Inflammatory macrophage treated with lipopolysaccharide for 4 hours (primary cell): ENCODE measurements at places on chromosomes 2 and 18.

- DNase-seq, result no peak
These were observed 1.4 kb upstream of the TMEM178A start for GRCh38 chr2:39664232-39664887.

GRCh38 chr2:153543635-153544071 is 65.1 kb upstream of the RPRM start:
- DNase-seq, result no peak

- DNase-seq, result no peak
These were observed 392.4 kb downstream of the TNS1 start for GRCh38 chr2:217610401-217610814.

GRCh38 chr2:216109962-216110614 is 940 bp downstream of the XRCC5 start:
- DNase-seq, result peak; percentile 58

DNA sequence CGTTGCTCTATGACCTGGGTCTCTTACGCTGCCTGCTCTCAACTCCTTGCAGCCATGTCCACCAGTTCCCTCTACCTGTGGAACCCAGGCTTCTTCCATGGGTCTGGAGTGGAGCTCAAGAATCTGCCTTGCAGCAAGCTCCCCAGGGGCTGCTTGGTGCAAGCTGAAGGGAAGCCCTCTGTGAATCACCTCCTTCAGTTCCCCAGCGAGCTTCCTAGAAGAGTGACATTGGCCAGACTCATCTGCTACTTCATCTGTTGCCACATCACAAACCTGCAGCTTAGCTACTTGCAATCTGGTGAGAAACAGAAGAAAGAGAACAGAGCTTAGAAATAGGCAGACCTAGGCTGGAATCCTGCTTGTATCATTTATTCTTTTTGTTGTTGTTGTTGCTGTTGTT is 9.8 kb upstream of the EFR3B start:
- DNase-seq, result peak; percentile 82

DNA sequence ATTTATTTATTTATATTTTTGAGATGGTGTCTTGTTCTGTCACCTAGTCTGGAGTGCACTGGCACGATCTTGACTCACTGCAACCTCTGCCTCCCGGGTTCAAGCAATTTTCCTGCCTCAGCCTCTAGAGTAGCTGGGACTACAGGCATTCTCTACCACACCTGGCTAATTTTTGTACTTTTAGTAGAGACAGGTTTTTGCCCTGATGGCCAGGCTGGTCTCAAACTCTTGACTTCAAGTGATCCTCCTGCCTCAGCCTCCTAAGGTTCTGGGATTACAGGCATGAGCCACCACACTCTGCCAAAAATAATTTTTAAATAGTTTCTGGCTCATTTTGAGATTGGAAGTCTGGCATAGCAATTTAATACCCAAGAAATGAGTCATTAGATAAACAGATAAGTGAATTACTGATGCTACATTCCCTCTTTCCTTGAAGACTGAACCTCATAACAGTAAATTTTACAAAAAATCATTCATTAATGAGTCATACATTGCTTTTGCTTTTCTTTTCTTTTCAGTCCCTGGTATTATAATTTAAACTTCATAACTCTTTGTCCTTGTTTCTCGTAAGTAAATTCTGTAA is 881.6 kb upstream of the PIK3C3 start:
- no peak for DNase-seq

GRCh38 chr2:235037604-235038166 is 85.9 kb downstream of the SH3BP4 start:
- DNase-seq, result no peak

DNA sequence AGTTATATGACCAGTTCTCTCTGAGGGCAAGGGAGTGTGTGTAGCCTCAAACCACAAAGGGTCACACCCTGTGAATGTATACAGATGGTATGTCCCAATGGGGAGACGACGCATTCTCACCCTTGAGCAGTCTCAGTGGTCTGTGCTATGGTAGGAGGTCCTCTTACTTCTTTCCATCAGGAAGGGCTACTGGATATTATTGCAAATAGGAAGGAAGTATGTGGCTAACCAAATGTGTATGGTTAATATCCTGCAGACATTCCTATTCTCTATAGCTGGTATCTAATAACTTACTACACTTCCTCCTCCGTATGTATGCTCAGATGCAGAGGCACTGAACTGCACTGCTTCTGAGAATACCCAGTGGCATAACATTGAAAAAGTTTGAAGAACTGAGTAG is 306.7 kb upstream of the CCDC68 start:
- DNase-seq, result peak; percentile 42

DNA sequence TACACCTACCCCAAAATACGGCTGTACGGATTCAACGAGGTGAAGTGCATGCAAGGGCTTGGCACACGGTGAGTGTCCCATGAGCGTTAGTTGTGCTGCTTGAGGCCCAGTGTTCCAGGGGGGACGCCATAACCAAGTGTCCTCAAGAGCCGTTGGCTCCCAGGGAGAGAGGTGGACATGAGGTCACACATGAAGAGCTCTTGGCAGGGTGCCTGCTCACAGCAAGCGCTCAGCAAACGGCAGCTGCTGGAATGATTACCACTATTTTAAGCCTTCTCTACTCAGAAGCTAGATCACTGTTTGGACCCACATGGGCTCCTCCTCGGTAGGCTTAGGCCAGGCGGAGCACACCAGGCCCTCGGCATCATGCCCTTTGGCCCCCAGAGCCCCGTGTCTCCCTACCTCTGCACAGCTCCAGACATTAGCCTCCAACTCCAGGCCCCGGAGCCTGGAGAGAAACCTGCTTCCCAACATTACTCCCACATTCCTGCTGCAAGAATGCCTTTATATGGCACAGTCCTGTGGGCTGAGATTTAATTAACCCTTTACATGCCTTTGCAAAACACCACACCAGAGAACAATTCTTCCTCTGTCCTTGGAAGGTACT is 68.4 kb upstream of the PPP1CB start:
- no peak for DNase-seq

GRCh38 chr18:36539674-36540231 is 242.2 kb downstream of the FHOD3 start:
- no peak for DNase-seq

GRCh38 chr2:40439473-40439872 is 12.4 kb downstream of the SLC8A1 start:
- no peak for DNase-seq

- peak; percentile 39 for DNase-seq
These were observed 9.8 kb upstream of the RAB17 start for GRCh38 chr2:237600205-237600846.

GRCh38 chr2:162199913-162200312 is 43.3 kb downstream of the FAP start:
- DNase-seq, result no peak

DNA sequence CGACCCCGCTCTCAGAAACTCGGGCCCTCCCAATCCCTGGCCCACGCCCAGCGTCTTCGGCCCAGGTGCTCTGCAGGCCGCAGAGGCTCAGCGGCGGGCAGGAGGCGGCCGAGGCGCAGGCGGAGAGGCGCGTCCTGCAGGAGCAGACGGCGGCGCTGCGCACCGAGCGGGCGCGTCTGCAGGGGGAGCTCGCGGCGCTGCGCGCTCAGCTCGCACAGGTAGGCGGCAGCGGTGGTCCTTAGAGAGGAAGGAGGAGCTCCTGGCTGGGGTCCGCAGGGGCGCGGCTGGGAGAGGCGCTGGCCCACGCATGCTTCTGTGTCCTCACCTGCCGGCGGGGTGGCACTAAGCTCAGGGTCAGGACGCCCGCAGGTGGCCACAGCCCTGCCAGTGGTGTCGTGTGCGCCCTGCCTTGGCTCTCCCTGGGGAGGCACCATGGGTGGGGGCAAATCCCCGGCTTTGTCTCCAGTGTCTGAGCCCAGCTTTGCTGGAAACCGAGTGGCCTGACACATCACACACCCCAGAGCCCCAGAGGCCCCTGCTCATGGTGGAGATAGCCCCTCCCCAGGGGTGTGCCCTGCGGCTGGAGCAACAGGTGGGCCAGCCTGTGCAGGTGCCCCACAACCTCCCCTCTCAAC is 14.9 kb upstream of the SNED1 start:
- DNase-seq, result peak; percentile 8

GRCh38 chr2:186889101-186889879 is 40.3 kb upstream of the ZSWIM2 start:
- DNase-seq, result no peak

GRCh38 chr2:72001937-72002690 is 145.5 kb downstream of the CYP26B1 start:
- DNase-seq, result no peak

- no peak for DNase-seq
These were observed 1374.9 kb upstream of the CRIM1 start for GRCh38 chr2:34980689-34981088.

- peak; percentile 57 for DNase-seq
These were observed 43.3 kb upstream of the SERPINB2 start for GRCh38 chr18:63844254-63844653.

DNA sequence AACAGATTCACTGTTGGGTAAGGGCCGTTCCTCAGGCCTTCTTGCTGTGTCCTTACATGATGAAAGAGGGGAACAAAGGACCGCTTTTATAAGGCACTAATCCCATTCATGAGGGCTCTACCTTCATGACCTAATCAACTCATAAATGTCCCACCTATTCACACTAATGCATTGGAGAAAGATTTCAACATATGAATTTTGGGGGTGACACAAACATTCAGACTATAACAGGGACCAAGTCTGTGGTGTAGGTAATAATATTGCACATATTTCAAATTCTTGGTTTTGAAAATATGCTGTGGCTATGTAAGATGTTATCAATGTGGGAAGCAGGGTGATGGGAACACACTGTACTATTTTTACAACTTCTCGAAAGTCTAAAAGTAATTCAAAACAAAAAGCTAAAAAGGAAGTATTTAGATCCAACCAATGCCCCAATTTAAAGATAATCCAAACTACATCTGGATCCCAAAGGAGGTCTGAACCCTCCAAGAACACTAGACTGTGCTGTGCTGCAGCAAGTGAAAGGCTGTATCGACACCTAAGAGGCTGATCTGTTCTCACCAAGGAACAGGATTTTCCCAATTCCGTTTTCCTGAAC is 82.4 kb upstream of the TGIF1 start:
- DNase-seq, result no peak

GRCh38 chr2:183029219-183029618 is 9.0 kb downstream of the NCKAP1 start:
- no peak for DNase-seq

DNA sequence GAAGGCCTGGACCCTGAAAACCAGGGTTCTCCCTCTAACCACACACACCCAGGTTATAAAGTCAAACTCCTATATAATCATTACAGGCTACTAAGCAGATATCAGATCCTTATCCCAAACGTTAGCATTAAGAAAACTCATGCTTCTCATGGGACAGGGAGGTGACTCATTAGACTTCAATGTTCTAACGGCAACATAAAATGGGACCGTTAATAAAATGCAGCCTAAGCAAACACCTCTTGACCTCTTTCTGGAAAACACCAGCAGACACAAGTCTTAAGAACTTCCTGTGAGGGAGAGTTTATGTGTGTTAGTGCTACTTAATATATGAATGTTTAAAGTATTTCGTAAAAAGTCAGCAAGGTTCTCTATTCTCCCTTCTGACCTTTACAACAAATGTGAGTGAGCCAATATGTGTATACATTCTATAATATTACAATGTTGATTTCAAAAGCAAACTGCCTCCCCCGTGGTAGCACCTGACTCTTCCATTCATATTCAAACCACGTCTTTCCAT is 31.7 kb downstream of the LPIN2 start:
- peak; percentile 81 for DNase-seq

DNA sequence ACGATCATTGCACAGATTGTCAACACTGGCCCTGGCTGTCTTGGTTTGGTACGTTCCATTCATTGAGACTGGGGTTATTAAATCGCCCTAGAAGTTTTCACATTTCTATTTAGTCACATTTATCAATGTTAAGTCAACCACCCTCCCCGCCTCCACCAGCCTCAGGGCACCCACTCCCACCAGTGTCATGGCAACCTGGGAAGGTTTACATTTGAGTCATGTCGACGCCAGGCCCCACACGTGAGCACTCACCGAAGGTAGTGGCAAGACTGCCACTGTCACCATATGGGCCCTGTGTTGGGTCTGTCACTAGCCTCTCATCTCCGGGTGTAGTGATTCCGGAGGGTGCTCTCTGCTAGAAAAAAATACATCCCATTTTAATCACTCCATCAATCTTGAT is 194.2 kb downstream of the TWIST2 start:
- DNase-seq, result no peak

DNA sequence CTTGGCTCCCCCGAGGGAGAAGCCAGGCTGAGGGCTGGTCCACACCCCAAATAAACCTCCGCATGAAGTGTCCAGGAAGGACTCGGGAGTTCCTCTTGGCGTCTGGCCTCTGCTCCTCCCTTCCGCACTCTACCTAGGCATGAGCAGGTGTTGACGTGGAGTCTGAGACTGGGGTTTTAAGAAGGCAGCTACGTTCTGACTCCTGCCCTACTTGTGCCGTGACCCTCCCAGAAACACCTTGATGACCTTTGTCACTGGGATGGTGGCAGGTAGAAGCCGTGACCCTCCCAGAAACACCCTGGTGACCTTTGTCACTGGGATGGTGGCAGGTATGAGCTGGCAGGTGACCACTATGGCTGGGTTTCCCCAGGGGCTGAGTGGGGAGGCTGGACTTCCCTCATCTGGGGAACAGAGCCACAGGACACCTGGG is 54.8 kb downstream of the HS6ST1 start:
- DNase-seq, result no peak

GRCh38 chr2:14304326-14304725 is 328.2 kb upstream of the LRATD1 start:
- DNase-seq, result no peak

- no peak for DNase-seq
These were observed 38.8 kb downstream of the GCG start for GRCh38 chr2:162113088-162113775.

GRCh38 chr18:42275949-42276730 is 321.1 kb downstream of the PIK3C3 start:
- DNase-seq, result no peak

- no peak for DNase-seq
These were observed 83.0 kb upstream of the SOX11 start for GRCh38 chr2:5609201-5609600.

DNA sequence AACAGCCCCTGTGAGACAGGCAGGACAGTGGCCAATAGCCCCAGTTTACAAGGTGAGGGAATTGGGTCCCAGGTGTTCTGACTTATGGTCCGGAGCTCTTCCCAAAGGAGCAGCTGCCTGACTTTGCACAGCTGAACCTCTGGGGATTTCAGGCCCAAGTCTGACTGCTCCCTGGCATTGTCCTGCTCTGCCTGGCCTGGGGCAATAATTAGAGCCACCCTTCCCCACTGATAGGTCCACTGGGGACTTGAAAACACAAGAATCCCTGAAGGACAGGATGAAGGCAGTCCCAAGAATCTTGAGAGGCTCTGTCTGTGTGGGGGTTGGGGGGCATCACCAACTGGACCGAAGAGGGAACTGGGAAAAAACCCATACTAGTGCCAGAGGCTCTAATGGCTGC is 3.7 kb upstream of the FEV start:
- no peak for DNase-seq
